Stimulated activated CD8-positive, alpha-beta memory T cell treated with anti-CD3 and anti-CD28 coated beads, Interleukin-15, amount 100 ng/mL, for 4 hours (primary cell): ENCODE measurements at places on chromosomes 6 and 20.

DNA sequence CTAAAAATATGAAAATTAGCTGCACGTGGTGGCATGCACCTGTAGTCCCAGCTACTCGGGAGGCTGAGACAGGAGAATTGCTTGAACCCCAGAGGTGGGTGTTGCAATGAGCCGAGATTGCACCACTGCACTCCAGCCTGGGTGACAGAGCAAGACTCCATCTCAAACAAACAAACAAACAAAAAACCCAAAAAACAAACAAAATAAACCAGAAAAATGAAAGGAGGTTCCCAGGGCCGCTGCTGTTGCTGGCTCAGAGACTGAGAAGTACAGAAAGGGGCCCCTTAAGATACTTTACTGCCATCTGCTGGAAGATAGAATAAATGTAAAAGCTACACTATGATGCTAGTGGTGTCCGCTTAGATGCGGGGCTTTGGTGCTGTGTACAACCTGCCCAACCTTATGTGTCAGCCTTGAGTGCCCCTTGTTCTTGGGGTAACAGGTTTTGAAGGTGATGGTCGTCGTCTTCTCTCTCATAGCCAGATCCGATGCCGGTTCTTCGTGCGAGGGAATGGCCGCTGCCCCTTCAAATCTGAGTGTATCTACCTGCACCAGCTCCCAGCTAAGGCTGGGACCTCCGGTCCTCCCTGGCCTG, 2.8 kb upstream of the FANCE start:
- no peak for DNase-seq

GRCh38 chr6:144478483-144478882, 193.3 kb downstream of the UTRN start:
- no peak for DNase-seq

DNA sequence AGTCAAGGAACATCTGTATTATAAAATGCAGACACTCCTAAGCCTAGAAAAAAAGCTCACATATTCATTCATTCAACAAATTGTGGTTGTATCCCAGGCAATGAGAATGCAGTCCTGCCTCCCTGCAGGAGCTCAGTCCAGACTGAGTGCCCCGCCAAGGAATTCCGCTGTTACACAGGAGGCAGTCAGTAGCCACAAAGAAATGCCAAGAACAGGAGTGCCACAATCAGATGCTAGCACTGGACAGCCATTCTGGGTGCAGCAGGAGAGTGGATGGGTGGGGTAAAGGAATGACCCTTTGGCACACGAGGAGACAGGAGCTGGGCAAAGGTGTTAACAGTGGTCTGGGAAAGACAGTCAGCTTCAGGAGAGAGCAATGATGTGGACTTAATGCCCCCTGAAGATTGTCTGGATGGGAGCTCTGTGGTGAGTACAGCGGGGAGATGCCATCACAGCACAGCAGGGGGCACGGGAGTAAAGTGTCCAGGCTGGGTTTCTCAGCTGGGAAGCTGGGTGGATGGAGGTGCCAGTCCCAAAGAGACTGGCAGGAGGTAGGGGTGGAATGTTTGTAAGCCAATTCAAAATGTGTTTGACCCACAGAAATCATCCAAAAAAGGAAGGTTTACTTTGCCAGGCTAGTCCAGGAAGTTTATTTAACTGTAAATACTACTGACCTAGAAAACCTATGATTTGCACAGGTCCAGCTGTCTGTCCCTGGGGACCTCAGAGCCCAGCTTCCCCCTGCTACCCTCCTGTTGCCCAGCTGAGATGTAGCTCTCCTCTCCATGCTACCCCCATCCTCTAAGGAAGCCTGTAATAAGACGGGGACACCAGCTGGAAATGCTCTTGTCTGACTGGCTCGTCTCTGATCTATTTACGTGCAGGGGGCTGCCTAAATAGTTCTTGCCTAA, 84.1 kb downstream of the SLC23A2 start:
- DNase-seq = no peak

- no peak for DNase-seq
These were observed 53.2 kb downstream of the CTCFL start for GRCh38 chr20:57471496-57472372.

GRCh38 chr20:6134592-6134991, 11.8 kb upstream of the FERMT1 start:
- no peak for DNase-seq

GRCh38 chr6:109944448-109944847, 33.7 kb upstream of the GPR6 start:
- DNase-seq = no peak

DNA sequence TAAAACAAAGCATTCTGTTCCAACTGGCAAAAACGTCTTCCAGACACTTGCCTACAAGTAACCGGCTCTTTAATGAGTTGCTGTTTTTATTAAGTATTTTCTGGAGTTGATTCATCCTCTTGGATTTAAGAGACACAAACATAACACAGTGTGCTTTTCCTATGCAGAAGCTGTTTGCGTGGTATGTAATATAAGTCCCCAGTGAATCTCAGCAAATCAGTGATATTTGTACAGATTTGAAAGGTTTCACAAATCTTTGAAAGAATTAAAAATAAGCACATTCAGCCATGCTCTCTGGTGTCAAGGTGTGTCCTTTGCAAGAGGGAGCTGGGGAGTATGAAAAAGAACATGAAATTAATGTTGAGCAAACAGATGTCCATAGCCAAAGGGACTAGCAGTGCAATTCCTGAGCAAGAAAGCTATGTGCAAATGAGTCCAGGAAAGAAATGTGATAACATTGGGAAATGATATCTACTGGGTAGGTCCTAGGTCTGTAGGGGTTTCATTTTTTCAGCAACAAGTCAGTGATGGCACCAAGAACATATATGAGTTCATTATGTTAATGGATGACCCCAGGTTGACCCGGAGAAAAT, 170.1 kb upstream of the PHACTR1 start:
- no peak for DNase-seq

DNA sequence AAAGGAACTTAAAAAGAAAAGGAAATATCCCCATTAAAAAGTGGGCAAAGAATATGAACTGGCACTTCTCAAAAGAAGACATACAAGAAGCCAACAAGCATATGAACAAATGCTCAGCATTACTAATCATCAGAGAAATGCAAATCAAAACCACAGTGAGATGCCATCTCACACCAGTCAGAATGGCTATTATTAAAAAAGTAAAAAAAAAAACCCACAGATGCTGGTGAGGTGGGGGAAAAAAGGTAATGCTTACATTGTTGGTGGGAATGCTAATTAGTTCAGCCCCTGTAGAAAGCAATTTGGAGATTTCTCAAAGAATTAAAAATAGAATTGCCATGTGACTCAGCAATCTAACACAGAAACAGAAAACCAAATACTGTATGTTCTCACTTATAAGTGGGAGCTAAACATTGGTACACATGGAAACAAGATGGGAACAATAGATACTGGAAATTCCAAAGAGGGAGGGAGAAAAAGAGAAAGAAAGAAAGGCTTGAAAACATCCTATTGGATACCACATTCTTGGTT, 437.1 kb downstream of the GRIK2 start:
- DNase-seq = no peak

- no peak for DNase-seq
These were observed 80.5 kb downstream of the PRSS35 start for GRCh38 chr6:83592770-83593394.

DNA sequence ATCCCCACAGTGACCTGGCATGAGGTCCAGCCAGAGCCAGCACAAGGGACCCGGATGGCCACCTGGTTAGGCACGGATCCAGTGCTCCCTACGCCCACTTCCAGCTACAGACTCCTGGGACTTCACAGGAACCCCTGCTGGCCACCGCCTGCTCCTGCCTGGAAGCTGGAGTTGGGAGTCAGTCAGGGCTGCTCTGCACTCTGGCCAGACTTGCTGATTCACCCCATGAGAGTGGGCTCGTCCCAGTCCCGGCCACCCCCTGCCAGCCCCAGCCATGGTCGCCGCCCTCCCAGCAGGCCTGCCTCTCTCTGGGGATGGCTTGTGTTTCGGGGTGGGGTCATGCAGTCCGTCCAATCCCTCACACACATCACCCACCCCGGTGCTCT, 125.8 kb downstream of the DLL1 start:
- no peak for DNase-seq

GRCh38 chr6:140101818-140102217, 727.4 kb upstream of the CITED2 start:
- no peak for DNase-seq

- no peak for DNase-seq
These were observed 74.1 kb upstream of the TOX2 start for GRCh38 chr20:43840382-43841070.

- DNase-seq = no peak
These were observed 132.1 kb upstream of the SALL4 start for GRCh38 chr20:51934301-51935002.

- no peak for DNase-seq
These were observed 17.1 kb upstream of the CTAGE9 start for GRCh38 chr6:131727868-131728267.

DNA sequence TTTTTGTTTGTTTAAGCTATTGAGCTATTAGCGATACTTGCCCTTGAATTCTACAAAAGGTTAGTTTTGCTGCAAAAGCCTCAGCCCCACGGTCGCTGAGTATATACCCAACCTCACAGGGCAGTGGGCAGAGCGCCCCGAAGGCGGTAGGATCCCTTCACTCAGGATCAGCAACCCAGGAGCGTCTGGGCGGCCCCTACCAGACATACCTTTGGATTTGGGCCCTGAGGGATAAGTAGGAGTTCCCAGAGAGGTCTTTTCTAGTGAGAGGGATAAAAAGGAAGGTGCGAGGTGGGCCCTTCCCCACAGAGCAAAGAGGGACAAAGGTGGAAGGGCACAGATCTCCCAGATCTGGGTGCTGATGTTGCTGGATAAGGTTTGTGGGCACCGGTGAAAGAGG, 6.1 kb downstream of the SASH1 start:
- DNase-seq = no peak

DNA sequence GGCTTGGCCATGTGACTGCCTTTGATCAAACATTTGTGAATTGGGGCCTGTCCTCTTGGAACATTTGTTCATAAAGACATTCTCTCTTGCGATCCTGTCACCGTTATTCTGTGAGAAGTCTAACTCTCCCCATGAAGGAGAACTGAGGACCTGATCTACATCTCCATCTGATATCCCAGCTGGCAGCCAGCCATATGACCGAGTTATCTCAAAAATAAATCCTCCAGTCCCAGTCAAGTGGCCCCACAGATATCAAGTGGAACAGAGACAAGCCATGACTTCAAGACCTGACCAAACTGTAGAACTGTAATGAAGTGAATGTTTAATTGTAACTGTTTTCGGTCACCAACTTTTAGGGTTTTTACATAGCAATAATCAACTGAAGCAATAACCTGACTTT, 25.7 kb downstream of the SNX3 start:
- DNase-seq = no peak

DNA sequence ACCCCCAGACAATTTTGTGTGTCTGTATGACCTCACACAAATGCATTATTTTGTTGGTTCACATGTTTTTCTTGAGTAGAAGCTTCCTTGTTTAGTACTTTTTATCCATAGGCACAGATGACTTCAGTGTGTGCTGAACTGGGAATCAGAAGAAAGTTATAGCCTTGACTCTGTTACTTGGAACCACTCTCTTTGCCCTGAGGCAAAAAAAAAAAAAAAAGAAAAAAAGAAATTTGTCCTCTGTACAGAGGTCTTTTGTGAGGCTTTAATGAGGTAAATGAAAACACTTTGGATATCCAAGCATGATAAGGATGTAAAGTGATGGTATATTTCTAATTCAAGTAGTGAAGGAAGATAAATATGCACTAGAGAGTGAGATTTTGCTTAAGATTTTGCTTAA, 51.9 kb downstream of the TRMT11 start:
- DNase-seq = no peak

DNA sequence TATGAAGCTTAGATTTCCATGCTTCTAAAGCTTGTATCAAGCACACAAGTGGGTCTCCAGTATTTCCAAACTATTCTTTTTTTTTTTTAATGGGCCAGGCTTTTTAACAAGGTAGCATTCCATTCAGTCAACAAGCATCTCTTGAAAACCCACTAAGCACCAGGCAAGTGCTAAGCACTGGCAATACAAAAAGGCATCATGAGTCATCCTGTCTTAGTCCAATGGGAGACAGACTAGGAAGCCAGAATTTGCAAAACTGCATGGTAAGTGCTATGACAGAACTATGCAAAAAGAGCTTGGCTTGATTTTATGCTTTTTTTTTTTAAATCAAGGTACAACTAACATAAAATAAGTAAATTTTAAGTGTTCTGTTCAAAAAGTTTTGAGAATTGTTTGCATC, 109.3 kb upstream of the DST start:
- DNase-seq = no peak

DNA sequence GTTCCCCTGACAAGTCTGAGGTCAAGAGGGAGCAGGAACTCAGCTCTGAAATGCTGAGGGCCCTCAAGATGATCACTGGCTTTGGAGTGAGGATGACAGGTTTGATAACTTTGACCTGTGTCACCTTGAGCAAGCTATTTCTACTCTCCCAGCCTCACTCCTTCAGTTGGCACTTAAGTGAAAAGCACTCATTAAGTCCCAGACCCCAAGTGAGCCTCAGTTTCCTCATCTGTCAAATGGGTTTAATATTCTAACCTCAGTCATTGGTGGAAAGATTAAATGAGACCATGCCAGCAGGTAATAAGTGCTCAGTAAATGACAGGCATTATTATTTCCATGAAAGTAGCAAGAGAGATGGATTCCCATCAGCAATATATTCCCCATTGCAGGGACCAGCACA, 14.0 kb downstream of the DEFB132 start:
- DNase-seq = no peak

DNA sequence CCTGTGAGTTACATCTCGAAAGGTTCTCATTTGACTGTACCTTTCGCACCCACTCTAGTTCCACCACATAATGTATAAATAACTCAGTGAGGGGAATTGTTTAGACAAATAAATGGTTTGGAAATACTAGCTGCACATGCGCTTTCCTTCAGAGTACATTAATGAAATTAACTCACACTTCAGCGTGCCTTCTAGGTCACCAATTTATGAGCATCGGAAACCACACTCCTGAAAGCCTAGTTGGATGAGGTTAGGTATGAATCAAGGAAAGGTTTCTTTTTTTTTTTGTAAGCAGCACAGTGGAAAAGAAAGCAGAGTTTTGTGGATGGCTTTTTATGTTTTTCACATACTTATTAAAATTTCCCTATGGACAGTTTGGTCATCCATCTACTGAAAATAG, 247.8 kb upstream of the TCF21 start:
- no peak for DNase-seq

- no peak for DNase-seq
These were observed 3.3 kb downstream of the VEGFA start for GRCh38 chr6:43773050-43773979.

DNA sequence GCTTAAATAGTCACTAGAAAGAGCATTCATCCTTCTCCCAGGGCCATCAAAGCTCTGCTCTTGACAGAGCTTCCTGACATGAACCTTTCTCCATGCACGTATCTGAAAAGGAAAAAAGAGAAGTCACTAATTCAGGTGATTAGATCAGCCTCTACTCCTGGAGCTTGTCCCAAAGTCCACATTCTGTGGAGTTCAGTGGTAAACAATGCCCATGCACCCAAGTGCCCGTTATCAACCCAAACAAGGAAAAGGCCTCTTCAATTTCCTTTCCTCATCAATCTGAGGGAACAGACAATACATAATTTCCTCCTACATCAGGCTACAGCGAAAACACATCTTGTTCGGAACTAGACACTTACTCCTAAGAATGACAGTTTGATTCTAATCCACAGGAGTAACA, 129.2 kb upstream of the PCSK2 start:
- DNase-seq = no peak
